ENCODE measurements at places on chromosomes 7 and 10. TPM values are rescaled to one million over a fixed set of nuclear protein-coding genes. Genes with fewer than 3 reads are reported as not detected.

Gene HOXA6
- total RNA-seq: 22.0 TPM

GRCh38 chr10:60434418-60435046 is 44.9 kb upstream of the ANK3 start:
- DNase-seq: peak; percentile 66

GRCh38 chr7:22159341-22159740 is 197.6 kb downstream of the RAPGEF5 start:
- no peak for DNase-seq

Gene ADRB1
- not detected for total RNA-seq

Gene ASB10
- not detected for total RNA-seq

Gene ADRA2A
- total RNA-seq: not detected

Gene TMEM60
- 12.0 TPM for total RNA-seq

- no peak for DNase-seq
Measured at GRCh38 chr10:76540786-76541185, 1096.8 kb downstream of the KCNMA1 start.

Gene COL28A1
- total RNA-seq: 0.87 TPM

- DNase-seq: peak; percentile 50
Measured at GRCh38 chr7:27608776-27609495, 53.7 kb downstream of the HIBADH start.

Gene WEE2
- total RNA-seq: not detected

Gene TRIM50
- 0.05 TPM for total RNA-seq

Gene HYAL4
- not detected for total RNA-seq

DNA sequence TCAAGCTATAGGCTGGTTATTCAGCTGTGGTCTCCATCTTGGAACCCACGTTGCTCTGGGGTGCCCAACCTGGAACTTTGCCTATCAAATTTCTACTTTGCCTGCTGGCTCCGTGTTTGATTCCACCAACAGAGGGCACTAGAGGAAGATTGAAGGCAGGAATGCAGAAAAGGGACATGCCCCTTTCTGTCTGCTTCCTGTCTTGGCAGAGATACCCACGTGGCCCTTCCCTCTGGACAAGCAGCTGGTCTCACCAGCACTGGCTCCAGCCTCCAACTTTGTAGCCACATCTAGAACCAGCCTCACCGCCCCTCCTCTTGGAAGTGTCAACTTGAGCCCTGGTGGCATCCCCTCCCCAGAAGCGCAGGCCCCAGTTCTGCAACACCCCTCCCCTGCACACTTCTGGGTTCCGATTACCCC is 52.1 kb upstream of the ZNF438 start:
- DNase-seq: peak; percentile 59

- DNase-seq: no peak
Measured at GRCh38 chr10:91435241-91435640, 25.1 kb downstream of the HECTD2 start.

GRCh38 chr7:135210888-135211178 is 493 bp downstream of the WDR91 start:
- DNase-seq: no peak

DNA sequence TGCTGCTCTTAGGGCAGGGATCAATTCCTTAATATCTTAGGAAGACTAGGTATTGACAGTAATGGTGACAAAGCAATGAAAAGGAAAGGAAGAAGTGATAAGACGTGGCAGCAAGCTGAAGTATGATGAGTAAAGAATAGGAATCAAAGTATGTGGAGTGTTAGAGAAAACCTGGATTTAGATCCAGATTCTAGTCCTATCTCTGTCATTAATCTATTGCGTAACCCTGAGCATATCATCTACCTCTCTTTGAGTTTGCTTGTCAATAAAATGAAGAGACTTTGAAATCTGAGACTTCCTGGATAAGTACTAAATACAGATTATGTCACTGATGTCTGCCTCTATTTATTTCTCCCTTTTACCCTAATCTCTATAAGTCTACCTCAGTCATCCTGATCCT is 89.2 kb downstream of the PTEN start:
- no peak for DNase-seq

DNA sequence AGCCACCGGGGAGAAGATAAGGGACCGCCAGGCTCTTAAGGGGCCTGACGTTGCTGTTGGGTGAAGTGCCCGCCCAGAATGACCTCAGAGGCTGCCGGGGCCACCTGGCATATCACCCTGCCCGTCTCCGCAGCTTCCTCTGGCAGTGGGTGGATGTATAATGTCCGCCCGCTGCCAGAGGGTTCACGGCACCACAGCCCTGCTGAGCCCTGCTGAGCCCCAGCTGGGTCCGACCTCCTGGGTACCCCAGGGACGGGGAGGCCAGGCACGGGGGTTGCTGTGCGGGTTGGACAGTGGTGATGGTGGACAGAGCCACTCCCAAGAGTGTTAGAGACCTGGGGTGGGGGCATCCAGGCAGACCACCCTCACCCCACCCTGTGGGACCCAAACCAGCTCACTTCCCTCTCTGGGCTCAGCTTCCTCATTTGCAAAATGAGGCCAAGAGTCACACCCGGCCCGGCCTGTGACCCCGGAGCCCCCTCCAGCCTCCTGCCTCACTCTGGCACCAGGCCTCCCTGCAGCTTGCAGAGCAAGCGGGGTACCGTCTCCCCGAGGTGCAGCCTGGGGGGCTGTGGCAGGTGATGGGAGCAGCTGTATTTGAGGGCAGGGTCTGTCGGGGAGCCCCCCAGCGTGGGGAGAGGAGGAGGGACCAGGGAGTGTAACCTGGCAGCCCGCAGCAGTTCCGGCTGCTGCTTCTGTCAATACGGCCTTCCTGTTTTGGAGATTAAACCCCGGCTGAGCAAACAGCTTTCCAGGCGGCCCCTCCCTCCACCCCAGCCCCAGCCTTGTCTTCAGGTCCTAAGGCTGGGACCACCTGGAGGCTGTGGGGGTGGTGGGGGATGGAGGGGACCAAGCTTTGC is 8.4 kb upstream of the LFNG start:
- no peak for DNase-seq

DNA sequence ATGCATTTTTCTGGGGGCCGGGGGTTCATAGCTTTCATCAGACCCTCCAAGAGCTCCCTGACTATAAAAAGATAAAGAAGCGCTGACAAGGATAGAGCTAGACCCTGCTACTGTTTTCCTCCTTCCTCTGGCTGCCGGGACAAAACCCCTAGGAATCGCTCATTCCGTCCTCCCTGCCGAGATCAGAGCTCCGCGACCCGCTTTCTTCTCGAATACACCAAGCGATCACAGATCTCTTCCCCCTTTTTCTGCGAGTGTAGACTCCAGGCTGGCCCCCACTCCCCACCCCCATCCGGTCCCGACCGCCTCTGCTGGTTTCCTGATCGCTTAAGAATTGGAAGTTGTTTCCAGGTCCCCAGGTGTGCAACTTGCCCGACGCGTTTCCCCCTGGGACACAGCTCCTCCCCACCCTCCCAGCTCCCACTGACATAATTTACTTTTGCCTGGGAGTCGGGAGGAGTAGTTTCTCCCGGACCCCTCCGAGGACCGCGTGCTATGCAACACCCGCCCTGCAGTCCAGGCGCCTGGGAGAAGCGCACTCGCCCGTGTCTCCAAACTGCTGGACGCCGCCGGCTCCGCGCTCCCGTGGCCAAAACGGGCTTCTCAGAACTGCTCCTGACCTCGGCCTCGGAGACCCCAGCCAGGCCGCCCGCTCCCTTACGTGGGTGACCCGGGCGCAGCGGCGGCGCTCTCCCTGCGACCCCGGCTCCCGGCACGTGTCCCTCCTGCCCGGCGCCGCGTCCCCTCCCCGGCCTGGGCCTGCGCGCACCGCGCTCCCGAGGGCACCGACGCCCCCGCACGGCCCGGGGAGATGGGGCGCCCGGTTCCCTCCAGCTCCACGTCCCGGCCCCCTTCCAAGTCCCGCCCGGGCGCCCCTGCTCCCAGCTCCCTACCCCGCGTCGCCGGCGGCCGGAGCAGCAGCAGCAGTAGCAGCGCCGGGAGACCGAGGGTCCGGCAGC is 552 bp downstream of the IL15RA start:
- no peak for DNase-seq

Gene ZMIZ1
- 45.0 TPM for total RNA-seq

DNA sequence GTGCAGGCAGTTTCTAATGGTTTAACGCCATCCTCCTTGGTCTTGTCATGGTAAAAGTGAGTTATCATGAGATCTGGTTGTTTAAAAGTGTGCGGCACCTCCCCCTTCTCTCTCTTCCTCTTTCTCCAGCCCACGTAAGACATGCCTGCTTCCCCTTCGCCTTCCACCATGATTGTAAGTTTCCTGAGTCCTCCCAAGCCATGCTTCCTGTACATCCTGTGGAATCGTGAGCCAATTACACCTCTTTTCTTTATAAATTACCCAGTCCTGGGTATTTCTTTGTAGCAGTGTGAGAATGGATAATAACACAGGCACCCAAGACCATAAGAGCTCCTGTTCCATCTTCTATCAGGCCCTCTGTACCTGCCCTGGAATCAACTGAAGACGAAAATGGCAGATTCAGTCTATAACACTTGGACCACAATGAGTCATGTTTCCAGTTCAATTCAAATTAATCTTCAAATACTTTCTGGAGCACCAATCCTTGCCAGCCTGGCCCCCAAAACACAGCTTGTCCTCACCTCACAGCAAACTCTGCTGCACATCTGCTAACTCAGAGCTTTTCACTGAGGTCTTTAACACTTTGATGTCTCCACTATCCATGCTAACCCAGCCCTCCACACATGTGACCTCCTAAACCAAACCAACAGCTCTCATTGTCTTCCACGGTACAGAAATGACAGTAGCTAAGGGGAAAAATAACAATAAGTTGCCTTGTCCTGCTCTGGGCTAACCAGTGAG is 73.2 kb downstream of the SFMBT2 start:
- DNase-seq: no peak

GRCh38 chr7:152341039-152341913 is 94.5 kb downstream of the KMT2C start:
- DNase-seq: peak; percentile 71

Gene CPVL
- 18.2 TPM for total RNA-seq

DNA sequence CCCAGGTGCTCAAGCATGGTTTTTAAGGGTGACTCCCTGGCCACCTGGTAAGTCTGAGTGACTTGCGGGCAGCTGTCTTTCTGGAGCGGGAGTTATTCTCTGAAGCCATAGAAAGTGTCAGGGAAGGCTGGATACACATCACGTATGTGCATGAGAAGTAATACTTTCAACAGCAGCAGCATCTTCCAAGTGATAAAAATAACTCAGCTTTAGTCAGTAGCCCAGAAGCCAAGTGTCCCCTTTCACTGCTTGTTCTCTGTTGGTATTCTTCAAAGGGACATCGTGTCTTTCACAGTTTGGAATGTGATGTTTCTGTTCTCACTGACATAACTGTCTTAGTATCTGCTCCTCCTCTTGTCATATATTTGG is 97.6 kb downstream of the KIAA1217 start:
- no peak for DNase-seq

GRCh38 chr7:22267930-22268615 is 88.9 kb downstream of the RAPGEF5 start:
- no peak for DNase-seq

- DNase-seq: no peak
Measured at GRCh38 chr7:121914676-121915279, 41.8 kb downstream of the PTPRZ1 start.

- DNase-seq: no peak
Measured at GRCh38 chr10:61139592-61139953, 195.6 kb upstream of the RHOBTB1 start.

DNA sequence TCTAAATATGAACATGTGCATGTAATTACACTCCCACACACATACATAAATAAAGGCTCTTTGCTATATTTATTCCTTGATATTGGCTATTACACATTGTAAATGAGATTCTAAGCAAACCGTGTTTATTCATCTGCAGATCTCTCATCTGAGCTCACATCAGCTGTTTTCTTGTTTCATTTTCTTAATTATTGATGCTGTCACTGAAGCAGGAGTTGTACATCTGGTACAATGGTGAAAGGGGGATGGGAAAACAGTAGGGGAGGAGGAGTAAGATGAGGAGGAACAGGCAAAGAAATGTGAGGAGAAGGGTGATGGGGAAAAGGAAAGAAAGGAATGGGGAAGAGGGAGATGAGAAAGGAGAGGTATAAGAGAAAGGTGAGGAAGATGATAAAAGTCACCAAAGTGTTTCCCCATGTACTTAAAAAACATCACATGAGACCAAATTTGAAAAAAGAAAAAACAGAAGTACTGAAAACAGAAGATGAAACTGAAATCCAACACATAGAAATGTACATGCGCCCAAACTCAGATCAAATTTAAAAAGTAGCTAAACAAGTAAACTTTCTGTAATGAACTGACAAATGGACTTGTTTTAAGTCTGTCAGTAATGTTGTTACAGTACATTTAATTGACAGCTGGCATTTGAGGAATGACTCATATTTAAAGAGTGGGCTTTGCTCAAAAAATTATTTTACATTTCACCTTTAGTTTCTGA is 472.2 kb downstream of the ARL4A start:
- no peak for DNase-seq

Gene SPDYE1
- total RNA-seq: not detected

- peak; percentile 28 for DNase-seq
Measured at GRCh38 chr10:78038105-78038504, 4.4 kb downstream of the RPS24 start.

- DNase-seq: no peak
Measured at GRCh38 chr7:64884085-64884912, 18.8 kb upstream of the ZNF273 start.

DNA sequence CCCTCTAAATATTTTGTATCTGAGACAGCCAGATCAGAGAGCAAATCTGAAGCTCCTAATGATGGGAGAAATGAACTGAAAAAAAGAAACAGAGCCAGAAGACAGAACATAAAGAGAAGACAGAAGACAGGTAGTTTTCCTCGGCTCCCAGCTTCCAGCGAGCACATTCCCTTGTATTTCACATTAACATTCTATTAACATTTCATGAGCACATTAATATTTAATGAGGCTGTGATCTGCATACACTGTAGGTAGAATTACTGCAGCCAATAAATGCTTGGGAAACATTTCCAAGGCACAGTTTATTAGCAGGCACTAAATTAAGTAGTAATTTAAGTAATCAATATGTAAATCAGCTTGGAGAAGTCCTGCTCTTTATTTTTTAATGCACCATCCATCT is 349.9 kb downstream of the ELMO1 start:
- DNase-seq: no peak

All from renal cortical epithelial cell (primary cell).